ENCODE measurements at places on chromosomes 2 and 18. TPM values are rescaled to one million over a fixed set of nuclear protein-coding genes. Genes with fewer than 3 reads are reported as not detected.

DNA sequence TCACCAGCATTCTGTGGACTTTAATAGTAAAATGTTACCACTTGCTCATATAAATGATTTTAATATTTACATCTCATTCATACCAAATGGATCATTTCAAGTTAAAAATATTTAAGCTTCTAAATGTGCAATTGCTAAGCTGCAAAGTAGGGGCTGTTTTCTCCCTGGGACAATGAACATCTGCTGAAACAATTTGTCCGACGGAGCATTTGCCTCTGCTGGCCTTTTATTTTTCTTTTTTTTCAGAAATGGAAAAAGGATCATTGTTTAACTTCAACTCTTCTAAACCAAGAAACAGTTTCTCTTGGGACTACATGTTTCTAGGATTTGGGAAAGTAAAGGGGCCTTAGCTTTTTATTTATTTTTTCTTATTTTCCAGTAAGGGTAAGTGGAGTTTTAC is 43.8 kb upstream of the ITPRID2 start:
- DNase-seq: no peak

Gene FLACC1
- total RNA-seq: 1.5 TPM

Gene UGT1A5
- not detected for total RNA-seq

- DNase-seq: peak; percentile 35
These were observed 20.3 kb downstream of the SNRPD1 start for GRCh38 chr18:21632393-21632792.

Gene C2orf66
- 0.36 TPM for total RNA-seq

- no peak for DNase-seq
These were observed 1109.7 kb downstream of the LRP1B start for GRCh38 chr2:141021109-141021508.

DNA sequence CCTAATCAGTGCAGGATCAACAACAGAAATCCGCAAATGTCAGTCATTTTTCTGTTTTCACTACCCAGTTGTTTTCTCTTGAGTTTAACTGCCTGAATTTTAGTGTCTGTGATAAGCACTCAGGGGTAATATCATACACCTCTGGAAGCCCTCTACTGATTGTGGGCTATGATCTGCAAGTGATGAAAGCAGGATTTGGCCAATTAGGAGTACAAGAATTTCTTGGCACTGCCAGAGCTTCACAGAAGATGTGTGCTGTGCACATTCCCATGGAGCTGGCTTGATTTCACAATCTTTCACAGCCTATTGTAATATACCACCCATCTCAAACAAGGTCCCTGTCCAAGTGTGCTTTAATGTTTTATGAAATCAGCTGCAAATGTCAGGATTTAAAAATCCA is 27.3 kb upstream of the TDRD15 start:
- DNase-seq: no peak

Gene SERPINB5
- not detected for total RNA-seq

- DNase-seq: no peak
These were observed 104.4 kb upstream of the NYAP2 start for GRCh38 chr2:225295102-225295501.
